ENCODE measurements at places on chromosomes 1 and 21.

DNA sequence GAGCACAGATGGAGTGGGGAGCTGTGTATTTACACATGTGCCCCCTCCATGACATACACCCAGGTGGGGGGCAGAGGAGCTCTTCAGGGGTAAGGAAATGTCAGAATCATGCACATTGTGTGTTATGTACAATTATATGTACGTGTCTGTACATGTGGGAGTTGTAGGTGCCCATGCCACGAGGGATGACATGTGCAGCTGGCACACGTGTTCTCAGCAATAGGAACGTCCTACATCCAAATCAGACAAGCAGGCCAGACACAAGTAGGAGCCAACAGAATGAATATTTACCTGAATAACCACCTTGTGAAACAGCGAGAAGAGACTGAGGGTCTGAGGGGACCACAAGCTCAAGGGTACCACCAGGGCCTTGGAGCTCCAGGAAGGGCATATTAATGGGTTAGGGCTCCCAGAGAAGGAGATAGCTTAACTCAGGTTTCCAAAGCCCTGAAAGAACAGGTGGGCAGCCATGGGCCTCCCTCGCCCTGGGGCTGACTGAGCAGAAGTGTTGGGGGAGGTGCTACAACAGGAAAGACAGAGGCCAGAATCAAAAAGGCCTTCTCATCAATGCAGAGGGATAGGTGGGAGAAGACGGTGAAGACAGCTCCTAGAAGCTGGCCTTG lies 3.2 kb downstream of the COL16A1 start:
- no peak for DNase-seq

DNA sequence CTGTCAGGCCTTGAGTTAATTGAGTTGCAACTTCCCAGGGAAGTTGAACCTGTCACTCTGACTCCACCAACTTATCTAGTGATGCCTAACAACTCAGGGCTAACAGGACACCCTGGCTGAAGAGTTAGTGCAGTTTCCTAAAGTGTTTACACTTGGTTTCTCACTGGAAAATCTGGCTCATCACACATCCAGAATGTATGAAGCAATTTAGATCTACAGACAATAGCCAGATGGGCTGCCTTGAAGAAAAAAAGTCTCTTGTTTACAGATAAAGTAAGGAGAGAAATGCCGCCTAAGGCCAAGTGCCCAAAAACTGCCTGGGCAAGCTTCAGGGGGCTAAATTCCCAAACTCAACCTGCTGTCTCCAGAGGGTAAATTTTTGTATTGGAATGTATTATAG lies 446.3 kb upstream of the NCAM2 start:
- no peak for DNase-seq

- no peak for DNase-seq
These were observed 105.0 kb downstream of the KIAA0319L start for GRCh38 chr1:35452106-35452774.

- DNase-seq: no peak
These were observed 19.7 kb upstream of the DIPK1A start for GRCh38 chr1:92980732-92981647.

DNA sequence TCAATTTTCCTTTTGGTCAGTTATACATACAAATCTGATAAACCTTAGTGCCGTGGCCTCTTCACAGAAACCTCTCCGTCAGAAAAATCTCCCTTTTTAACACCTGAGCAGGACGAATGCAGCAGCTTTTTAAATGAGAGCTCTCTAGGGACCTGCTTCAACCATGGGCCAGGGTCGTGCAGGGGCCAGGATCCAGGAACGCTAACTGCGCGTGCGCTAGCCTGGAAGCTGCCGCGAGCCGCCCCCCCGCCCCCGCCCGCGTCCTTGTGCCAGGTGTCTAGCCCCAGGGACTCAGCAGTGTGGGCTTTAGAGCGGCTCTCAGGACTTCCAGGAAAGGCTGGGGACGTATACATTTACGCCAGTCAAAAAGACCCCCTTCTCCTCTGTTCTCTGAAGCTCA lies 136.8 kb upstream of the FMN2 start:
- DNase-seq: no peak

- no peak for DNase-seq
These were observed 14.4 kb downstream of the CD58 start for GRCh38 chr1:116556289-116557006.

GRCh38 chr1:63674238-63674864 lies 81.1 kb downstream of the PGM1 start:
- DNase-seq: no peak

DNA sequence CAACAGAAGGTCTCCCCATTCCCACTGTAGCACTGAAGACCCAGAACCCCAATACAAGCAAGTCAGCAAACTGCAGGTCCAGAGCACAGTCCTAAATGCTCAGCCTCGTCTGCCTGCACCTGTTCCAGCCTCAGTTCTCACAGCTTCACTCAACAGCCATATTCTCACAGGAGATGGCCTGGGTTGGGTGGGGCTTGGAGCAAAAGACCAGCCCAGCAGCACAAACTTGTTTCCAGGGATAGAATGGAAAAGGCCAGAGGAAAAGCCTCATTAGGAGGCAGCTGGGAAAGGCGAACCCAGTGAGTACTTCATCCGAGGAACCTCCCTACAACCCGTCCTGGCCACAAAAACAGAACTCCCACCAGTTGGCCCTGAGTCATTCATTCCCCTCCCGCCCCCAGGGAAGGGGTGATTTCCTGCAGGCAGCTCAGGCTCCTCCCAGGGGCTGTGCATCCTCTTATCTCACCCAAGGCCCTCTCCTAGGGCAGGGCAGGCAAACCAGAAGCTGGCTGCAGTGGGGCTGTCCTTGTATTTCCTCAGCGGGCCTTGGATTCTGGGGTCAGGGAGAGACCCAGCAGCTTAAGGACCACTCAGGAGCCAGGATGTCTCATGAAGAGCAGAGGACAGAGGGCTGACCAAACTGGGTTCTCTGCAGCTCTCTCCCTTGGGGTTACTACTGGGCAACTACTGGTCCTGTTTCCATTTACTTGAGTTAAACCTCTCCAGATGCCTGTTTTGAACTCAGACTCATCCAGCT lies 7.4 kb upstream of the MPL start:
- DNase-seq: no peak

GRCh38 chr1:189960769-189961168 lies 516.9 kb downstream of the BRINP3 start:
- DNase-seq: no peak

- DNase-seq: no peak
These were observed 60.2 kb downstream of the PRRC2C start for GRCh38 chr1:171545523-171545922.

DNA sequence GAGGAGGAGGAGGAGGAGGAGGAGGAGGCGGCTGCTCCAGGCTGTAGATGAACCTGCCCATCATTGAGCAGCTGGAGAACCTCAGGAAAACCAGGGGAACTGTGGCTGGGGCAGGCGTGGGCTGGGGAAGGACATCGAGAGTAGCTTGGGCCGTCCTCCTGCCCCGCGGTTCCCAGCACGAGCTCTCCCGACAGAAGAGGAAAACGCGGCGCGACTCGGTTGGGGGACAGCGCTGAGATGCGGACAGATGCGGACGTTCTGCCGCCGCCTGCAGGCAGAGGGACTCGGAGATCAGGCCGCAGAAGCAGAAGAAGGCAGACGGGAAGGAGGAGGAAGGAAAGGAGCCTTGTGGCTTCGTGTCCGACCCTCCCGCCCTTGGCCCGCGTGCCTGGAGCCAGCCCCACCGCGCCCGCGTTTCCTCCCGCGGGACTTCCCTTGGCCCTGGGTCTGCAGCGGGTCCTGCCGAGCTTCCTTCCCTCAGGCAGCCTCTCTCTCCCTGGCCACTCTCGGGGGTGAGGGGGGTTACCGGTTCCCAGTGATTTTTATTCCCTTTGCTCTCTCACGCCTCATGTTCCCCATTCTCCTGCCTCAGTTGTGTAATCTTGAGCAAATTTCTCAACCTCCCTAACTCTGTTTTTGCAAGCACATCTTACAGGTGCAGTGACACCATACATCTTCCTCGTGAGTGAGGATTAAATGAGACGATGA lies 1.7 kb upstream of the TNFRSF9 start:
- DNase-seq: no peak

- DNase-seq: no peak
These were observed 156.3 kb downstream of the C1orf94 start for GRCh38 chr1:34332996-34333395.

GRCh38 chr1:205453466-205453865 lies 2.4 kb downstream of the BLACAT1 start:
- DNase-seq: no peak

DNA sequence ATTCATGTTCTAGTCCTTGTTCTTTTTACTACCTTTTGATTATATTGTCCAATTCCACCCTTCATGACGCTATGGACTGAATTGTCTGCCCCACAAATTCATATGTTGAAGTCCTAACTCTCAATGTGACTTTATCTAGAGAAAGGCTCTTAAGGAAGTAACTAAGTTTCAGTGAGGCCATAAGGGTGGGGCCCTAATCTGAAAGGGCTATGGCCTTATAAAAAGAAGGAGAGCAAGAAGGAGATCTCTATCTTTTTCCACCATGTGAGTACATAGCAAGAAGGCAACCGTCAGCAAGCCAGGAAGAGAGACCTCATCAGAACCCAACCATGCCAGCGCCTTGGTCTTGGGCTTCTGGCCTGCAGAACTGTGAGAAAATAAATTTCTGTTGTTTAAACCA lies 95.9 kb downstream of the HIVEP3 start:
- no peak for DNase-seq

DNA sequence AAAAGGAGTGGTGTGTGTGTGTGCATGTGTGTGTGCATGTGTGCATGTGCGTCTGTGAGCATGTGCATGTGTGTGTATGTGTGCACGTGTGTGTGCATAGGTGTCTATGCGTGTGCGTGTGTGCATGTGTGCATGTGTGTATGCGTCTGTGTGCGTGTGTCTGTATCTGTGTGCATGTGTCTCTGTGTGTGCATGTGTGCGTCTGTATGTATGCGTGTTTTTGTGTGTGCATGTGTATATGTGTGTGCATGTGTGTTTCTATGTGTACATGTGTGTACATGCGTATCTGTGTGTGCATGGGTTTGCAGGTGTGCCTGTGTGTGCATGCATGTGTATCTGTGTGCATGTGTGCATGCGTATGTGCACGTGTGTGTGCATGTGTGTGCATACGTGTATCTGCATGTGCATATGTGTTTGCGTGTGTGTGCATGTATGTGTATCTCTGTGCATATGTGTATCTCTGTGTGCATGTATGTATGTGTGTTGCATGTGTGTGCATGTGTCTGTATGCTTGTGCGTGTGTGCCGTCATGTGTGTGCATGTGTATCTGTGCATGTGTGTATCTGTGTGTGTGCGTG lies 77.9 kb downstream of the TCP10L start:
- no peak for DNase-seq

GRCh38 chr21:36744560-36745231 lies 45.8 kb downstream of the SIM2 start:
- no peak for DNase-seq

- no peak for DNase-seq
These were observed 212.5 kb downstream of the NPHP4 start for GRCh38 chr1:5779608-5780323.

DNA sequence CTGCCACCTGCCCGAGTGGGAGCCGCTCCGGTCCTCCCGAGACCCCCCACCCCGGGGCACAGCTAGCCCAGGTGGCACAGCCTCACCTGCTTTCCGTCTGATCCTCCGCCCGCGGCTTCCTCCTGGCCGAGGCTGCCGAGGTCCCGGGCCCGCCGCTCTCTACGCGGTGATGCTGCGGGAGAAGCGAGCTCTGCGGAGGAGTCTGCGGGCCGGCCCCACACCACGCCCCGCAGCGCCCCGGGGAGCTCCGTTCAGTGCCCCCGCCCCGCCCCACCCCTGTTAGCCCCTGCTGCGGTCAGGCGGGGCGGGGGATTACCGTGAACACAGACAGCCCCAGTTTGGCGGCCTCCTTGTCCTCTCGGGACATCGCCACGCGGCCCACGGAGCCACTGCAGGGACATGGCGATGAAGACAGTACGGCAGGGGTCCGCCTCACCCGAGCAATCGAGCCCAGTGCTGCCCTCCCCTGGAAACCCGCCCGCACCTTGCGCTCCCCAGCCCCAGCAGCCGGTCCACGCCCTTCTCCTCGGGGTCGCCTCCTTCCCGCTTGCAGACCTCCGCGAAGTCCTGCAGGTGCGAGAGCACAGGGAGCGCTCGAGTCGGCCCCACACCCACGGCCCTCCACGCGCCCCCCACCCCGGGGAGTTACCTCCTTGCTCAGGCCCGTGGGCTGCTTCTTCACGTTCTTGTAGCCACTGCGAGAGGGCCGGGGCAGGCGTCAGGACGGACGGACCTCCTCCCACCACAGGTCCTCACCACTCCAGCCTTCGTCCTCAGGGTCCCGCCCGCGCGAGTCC lies 933 bp downstream of the C1orf35 start:
- DNase-seq: no peak

- DNase-seq: no peak
These were observed 1.4 kb upstream of the EPHB2 start for GRCh38 chr1:22709227-22709626.

DNA sequence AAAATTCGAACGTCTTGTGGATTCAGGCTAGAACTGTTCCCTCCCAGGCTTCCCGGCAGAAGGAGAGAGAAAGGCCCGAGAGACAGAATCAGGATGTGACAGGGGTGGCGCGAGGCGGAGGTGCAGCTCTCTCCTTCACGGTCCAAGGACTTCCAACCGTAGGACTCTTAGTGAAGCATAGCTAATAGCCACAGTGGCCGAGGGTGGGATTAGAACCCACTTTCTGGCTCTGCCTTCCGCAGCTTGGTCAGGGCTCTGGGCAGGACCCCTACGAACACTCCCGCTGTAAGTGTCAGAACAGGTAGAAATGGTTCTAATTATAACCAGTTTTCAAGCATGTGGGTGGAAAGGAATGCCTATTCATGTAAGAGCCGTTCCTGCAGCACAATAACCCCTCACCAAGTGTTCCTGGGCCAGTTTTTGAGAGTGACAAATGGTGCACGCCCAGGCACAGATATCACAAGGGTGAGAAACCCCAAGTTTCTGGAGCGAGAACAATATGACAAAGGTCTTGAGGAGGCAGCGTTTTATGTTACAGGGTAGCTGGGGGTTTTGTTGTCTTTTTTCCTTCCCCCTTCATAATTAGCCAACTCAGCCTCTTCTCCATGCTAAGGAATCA lies 86.4 kb downstream of the SYF2 start:
- no peak for DNase-seq

GRCh38 chr1:24193046-24193445 lies 6.0 kb upstream of the IFNLR1 start:
- DNase-seq: no peak

GRCh38 chr1:157487096-157487495 lies 65.2 kb downstream of the FCRL5 start:
- DNase-seq: peak; percentile 71

DNA sequence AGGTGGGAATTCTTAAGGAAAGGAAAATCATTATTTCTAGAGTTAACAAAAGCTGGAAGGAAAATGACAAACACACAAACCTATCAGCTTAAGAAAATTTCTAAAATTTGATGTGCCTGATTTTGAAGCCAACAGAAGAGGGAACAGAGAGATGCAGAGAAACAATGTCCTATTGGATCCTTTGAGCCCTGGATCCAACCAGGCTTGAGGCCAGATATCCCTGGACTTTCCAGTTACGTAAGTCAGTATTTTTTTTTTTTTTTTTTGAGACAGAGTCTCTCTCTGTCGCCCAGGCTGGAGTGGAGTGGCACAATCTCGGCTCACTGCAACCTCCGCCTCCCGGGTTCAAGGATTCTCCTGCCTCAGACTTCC lies 648.9 kb downstream of the KIF26B start:
- DNase-seq: no peak

- DNase-seq: no peak
These were observed 82.2 kb upstream of the BMP8A start for GRCh38 chr1:39409055-39409816.

Measured in NCI-H187 treated with DMSO at 0.1 percent for 48 hours (cell line).